ENCODE measurements at places on chromosomes 4 and X.

DNA sequence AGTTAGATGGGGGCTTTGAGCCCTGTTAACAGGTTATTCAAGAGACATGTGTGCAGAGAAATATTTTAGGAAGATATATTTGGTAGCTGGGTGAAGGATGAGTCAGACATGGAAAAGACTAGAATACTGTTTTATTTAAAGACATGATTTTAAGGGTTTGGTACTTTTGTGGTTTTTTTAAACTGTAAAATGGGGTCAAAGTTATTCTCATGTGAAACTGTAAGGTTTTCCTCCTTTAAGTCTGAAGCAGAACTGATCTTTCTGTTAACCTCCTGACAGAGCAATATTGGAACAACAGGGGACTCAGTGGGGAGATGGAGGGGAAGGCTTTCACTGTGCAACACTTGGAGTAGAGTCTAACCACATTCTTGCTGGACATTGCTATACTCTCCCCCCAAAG, 112.4 kb upstream of the LSM6 start:
- no peak for DNase-seq

- no peak for DNase-seq
Measured at GRCh38 chr4:108620933-108621905, 843 bp downstream of the RPL34 start.

DNA sequence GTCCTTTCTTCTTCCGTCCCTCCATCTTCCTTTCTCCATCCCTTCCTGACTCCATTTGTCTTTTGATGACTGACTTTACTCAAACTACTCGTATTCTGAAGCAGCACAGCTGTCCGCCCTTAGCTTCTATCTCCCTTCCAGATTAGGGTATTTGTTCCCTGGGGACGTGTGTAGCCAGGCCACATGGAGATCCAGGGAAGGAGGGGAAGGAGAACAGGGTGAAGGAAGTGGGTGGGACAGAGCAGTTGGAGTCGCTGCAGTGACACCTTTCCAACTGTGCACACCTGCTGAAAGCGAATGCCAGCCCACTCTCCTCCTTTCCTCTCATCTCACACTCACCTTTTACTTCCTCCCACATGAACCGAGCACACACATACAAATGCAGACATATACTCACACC, 323.8 kb downstream of the DCTD start:
- no peak for DNase-seq

GRCh38 chrX:97065973-97066372, 182.3 kb downstream of the RPA4 start:
- no peak for DNase-seq

DNA sequence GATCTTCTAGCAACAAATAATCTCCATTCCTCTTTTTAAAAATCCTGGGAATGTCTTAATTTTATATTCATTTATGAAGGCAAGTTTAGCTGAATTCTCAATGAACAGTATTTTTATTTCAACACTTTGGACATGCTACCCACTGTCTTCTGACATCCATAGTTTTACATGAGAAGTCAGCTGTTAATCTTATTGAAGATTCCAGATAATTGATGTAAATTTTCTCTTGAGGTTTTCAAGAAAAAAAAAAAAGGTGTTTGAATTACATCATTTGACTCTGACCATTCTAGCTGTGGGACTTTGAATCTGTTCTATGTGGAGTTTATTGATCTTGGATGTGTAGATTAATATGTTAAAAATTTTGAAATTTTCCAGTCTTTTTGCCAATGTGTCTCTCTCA, 28.0 kb downstream of the PDHA2 start:
- no peak for DNase-seq

GRCh38 chrX:30888526-30889146, 418 bp downstream of the TAB3 start:
- DNase-seq: no peak

DNA sequence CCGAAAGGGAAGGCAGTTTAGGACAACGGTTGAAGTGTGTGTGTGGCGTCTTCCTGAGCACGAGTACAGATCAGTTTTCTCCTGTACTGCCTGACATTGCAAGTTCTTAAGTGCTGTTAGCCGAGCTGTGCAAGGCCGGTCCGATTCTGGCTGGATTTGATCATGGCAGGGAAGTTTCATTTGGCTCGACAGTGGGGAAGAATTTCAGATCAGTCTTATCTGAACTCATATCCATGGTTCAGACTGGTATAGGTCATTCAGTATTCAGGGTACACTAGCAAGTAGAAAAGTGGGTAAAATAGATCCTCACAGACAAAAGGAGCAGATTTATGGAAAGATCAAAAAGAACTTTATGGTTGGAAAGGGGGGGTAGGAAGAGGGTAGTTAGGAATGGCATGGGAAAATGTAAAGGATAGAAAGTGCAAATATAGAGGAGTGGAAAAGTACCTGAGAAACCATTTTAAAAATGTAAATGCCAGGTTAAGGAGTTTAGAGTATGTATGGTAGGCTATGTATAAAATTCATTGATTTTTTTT, 716 bp downstream of the THAP9 start:
- peak; percentile 38 for DNase-seq

DNA sequence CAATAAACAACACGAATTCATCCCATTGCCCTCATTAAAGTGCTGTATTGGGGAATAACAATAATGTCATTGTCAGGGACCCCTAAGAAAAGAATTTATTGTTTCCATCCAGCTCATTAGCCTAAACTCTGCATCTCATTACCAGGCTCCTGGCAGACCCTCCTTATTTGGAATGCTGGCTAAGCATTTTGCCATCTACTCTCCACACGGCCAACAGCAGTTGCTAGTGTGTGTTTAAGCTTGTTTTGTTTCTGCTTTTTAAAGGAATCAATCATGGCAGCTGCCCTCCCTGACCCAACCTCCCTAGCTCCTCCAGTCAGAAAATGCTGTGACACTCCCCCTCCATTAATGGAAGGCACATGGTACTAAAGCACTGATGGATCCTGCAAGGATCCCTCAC, 43.5 kb downstream of the GATB start:
- DNase-seq: no peak

- no peak for DNase-seq
Measured at GRCh38 chr4:7206385-7206784, 14.0 kb downstream of the SORCS2 start.
